Fibroblast of villous mesenchyme (primary cell): ENCODE measurements at places on chromosomes 1 and 21. TPM values are rescaled to one million over a fixed set of nuclear protein-coding genes. Genes with fewer than 3 reads are reported as not detected.

DNA sequence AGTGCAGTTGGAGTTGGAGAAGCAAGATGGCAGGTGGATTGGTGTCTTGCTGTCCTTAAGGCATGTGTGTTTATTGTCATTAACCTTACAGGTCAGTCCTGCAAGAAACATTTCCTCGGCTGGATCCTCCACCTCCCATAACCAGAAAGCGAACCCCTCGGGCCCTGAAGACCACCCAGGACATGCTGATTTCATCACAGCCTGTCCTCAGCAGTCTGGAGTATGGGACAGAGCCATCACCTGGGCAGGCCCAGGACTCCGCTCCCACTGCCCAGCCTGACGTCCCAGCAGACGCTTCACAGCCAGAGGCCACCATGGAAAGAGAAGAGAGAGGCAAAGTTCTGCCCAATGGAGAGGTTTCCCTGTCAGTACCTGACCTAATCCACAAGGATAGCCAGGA lies 1.6 kb downstream of the C1orf226 start:
- no peak for DNase-seq

DNA sequence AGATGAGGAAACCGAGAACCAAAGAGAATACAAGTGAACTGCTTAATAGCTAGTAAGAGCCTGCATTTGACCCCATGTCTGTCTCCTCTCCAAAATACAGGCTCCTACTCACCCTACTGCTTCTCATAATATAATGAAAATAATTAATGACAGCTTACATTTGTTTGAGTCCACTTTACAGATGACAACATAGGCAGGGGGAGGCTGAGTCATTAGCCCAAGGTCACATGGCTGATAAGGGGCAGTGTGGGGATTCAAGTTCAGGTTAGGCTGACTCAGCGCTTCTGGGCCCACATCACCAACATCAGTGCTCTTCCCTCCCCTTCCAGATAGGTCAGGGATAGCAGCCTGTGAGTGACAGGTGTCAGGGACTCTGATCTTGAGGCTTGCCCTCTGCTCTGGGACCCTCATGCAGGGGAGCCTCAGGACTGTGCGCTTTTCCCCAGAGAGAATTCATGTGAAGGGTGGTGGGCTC lies 16.2 kb downstream of the AZIN2 start:
- DNase-seq: peak; percentile 46

GRCh38 chr1:160428053-160428452 lies 27.7 kb downstream of the VANGL2 start:
- DNase-seq: no peak

GRCh38 chr1:205670611-205671430 lies 9.5 kb downstream of the SLC45A3 start:
- DNase-seq: no peak

DNA sequence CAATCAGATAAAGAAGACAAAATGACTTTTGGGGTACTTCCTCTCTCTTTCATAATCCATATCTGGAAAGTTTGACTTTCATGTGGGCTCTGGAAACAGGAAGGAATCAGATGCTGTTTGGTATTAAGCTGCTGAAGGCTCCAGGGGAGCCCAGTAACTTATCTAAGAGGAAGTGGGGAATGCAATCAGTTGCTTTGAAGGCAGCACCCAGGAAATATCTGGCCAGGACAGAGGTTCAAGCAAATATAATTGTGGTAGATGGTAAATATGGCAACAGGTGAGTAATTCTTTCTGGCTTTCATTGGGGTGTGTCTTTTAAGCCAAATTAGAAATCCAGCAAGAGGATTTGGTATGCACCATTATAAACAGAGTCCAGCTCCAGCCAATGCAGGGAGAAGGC lies 44.4 kb downstream of the COLGALT2 start:
- no peak for DNase-seq

- peak; percentile 74 for DNase-seq
Observed at GRCh38 chr1:113073479-113073950, 517 bp downstream of the LRIG2 start.

- peak; percentile 79 for DNase-seq
Observed at GRCh38 chr1:68322837-68323687, 90.7 kb upstream of the WLS start.

- DNase-seq: no peak
Observed at GRCh38 chr21:37292041-37292440, 24.9 kb upstream of the VPS26C start.

DNA sequence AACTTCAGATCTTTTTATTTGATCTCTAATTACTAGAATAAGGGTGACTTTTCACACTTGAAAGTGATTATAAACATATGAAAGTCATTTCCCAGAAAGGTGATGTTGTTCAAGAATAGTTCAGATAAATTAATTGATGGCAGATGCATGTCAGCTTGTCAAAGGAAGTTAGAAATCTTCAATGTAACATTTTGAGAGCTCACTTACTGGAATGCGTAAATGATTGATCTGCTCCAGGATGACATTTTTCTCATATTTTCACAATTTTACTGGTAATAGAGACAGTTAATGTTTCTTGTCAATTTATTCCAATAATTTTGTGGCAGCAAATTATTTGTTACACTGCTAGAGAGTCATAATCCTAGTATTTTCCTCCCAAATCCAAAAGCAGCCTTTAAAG lies 424.2 kb downstream of the PLA2G4A start:
- DNase-seq: no peak

- DNase-seq: no peak
Observed at GRCh38 chr1:156559797-156560385, 12.5 kb downstream of the IQGAP3 start.

DNA sequence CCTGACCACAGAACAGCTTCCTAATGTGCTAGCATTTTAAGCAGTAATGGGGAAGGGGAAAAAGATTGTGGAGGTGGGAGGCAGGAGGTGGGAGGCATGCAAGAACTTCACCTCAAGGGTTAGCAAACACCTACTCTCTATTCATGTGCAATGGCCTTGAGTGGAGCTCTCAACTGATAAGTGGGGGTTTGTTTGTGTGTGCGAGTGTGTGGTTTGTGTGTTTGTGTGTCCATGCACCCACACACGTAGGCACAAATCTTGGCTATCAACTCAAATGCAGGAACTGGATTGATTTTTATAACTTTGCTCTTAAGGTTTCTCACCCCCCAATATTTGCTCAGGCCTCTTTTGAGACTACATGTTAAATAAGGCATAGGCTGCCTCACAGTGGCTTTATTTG lies 78.6 kb downstream of the SYT6 start:
- DNase-seq: no peak

DNA sequence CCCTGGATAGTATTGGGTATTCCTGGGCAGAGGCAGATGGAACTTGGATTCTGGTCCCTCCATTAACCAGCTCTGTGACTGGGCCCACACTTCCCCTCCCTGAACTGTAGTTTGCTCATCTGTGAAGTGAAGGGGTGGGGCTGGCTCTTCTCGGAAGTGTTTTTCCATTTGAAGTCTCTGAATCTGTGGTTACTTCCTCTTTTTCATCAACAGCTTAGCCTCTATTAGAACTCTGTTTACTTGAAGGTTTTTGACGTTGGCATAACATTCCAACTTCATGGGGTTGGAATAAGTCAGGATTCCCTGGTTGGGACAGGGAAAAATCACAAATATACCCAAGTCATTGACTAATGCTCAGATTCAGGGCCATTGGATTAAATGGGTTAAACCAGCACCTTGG lies 3.6 kb downstream of the KIAA0040 start:
- DNase-seq: no peak

DNA sequence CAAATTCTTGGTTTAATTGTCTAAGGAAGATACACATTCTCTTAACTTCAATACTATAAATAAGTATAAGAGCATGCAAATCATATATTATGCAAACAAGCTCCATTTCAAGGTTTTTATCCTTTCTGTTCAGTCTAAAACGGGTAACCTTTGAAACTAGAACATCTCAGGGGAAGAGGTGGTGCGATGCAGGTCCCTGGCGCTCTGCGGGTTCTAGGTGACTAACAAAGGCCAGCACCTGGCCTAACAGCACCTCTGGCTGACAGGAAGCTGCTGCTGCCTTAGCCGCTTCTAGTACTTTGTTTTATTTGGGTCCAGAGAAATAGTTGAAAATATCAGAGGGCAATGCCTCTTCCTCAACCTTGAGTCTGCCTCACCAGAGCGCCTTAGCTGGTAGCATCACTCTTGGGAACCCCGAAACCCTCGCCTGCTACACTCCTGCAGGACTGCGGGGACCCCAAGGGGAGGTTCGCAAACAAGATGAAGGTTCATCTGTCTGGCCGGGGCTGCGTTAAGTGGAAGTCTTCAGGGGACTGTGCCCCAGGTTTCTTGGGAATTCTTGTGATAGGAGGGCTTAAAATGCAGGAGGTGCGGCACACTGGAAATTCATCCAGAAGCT lies 45.5 kb downstream of the PRDM15 start:
- DNase-seq: no peak

Gene ITGB2
- under 0.01 and 0.43 TPM in 2 replicates for total RNA-seq

Gene HSPG2
- 166 and 200 TPM in 2 replicates for total RNA-seq

Gene STIL
- total RNA-seq: 13.2 and 21.2 TPM in 2 replicates

Gene CA6
- total RNA-seq: not detected in 2 replicates

Gene GJA9
- not detected in 2 replicates for total RNA-seq

Gene SUCO
- total RNA-seq: 38.7 and 56.1 TPM in 2 replicates

Gene RGS16
- total RNA-seq: 0.32 and 1.3 TPM in 2 replicates

Gene NBPF19
- 18.0 and 22.9 TPM in 2 replicates for total RNA-seq

Gene ALX3
- not detected in 2 replicates for total RNA-seq

Gene DHX9
- 116 and 160 TPM in 2 replicates for total RNA-seq

Gene MMP23B
- total RNA-seq: 6.5 and 11.0 TPM in 2 replicates
